Substantia nigra (tissue), 51 donors: ENCODE measurements at places on chromosomes 3 and 15.
A peak's percentile ranks its signal among the peaks of the same experiment; 100 is the strongest.

GRCh38 chr15:68640791-68641331 lies 62.1 kb downstream of the CORO2B start:
- peak; percentile 80 for DNase-seq

GRCh38 chr15:78110916-78111475 lies 18.6 kb downstream of the SH2D7 start:
- no peak for DNase-seq

- DNase-seq: no peak
These were observed 398.1 kb upstream of the ARPP21 start for GRCh38 chr3:35241236-35241635.

DNA sequence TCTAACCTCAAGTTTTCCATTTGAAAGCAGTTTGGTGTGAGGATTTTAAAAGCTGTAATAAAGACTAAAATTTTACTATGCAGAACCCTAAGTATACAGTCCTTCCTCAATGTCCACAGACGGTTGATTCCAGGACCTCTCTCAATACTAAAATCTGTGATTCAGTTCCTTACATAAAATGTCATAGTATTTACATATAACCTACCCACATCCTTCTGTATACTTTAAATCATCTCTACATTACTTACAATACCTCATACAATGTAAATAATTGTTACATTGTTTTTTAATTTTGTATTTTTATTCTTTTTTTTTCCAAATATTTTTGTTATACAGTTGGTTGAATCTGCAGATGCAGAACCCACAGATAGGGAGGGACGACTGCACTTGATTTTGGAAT lies 2.8 kb upstream of the TOPAZ1 start:
- no peak for DNase-seq

DNA sequence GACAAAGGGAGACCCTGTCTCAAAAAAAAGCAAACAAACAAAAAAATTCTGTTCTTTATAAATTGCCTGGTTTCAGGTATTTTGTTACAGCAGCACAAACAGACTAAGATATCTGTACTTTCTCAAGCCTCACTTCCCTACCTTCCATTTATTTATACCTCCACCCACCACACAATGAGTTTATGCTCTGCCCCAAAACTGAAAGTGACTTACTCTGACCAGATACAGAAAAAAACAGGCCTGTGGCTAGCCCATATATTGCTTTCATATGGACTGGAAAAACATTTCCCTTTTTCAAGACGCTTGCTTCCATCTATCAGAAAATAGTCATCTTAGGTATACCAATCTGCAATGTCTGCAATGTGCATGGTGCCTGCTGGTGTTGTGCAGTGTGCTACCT lies 8.7 kb upstream of the GPD1L start:
- no peak for DNase-seq

- DNase-seq: no peak
These were observed 26.9 kb upstream of the KBTBD8 start for GRCh38 chr3:66971245-66971644.

DNA sequence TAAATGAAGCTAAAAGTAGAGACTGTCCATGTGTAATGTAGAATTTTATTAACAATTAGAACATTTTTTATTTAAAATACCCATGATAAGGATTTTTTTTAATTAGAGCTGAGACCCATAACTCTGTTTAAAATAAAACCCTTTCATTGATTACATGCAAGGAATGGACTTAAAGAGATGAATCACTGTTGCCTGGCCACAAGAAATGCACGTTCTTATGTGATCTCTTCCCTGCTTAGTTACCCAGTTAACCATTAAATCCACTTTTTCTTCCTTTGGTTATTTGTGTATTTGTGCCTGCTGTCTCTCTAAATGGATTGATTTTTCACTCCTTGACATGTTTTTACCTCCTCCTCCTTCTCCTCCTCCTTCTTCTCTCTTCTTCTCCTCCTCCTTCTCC lies 83.3 kb upstream of the SLITRK3 start:
- no peak for DNase-seq

DNA sequence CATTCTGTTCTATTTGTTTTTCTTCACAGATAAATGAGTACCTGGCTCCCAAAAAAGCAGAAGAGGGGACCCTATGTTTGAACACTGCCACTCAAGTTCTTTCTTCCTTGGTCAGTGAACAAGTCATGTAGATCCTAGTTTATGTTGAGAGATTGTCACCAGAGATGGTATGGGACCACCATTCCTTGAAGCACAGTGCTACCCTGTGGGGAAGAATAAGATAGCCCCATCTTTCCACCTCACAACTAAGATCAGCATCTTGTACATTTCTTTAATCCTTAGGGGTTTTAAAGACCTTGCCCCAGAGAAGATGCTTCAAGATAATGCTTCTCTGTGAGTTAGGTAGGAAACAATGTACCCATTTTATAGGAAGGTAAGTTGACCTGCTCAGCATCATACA lies 233.5 kb upstream of the WNT5A start:
- DNase-seq: no peak

- no peak for DNase-seq
These were observed 175.8 kb downstream of the SPATA16 start for GRCh38 chr3:172965256-172965655.

DNA sequence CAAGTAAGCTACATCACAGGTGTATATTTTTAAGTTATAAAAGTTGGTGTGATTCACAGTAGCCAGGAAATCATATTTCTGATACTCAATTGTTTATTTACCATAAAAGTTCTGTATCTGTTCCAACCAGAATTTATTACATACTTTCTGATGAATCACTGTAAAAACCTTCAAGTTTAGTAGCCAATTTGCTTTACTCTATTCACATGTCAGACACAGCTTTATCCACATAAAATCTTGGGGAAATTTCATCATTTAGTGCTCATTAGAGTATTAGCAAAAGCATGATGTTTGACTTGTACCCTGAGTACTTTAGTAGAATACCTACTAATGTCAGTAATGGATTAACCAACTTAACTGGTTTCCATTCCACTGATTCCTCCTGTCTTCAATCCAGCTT lies 249.8 kb downstream of the POLQ start:
- DNase-seq: no peak

DNA sequence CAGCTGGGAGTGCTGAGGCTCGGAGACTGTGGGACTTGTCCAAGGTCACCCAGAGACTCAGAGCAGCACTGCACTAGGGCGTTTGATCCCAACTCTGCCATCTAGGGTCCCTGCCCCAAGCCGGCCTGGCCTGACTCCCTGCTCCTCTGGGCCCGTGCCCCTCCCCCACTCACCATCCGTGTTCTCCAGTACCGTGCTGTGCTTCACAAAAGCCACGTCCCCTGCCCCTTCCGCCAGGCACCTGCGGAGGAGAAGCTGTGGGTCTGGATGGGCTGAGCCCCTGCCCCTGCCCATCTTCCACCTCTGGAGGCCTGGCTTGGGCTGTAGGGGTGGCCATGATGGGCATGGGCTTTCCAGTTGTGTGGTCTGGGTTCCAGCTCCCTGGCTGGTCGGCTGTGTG lies 8.4 kb downstream of the MELTF start:
- no peak for DNase-seq

DNA sequence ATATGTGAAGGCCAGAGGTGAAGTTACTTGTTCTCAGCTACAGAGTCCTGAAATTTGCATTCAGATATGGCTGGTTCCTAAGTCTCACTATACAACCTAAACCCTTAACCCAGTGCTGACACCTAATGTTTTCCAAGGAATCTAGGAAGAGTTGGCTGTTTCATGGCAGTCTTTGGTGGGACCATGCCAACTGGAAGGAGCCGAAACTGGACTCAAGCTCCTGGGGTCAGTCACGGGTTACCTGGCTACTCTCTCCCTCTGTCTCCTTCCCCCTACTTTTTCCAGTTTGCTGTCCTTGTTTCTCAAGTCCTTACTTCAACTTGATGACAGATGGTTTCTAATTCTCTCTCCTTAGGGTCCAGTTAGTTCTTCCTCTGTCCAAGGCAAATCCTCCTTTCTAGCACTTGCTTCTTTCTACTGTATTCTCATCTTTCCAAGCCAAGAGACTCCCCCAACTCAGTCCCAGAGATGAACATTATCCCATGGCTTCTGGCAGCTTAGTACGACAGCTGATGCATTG lies 88.6 kb upstream of the COL6A5 start:
- DNase-seq: no peak

GRCh38 chr3:45060165-45060892 lies 34.2 kb downstream of the CLEC3B start:
- no peak for DNase-seq

DNA sequence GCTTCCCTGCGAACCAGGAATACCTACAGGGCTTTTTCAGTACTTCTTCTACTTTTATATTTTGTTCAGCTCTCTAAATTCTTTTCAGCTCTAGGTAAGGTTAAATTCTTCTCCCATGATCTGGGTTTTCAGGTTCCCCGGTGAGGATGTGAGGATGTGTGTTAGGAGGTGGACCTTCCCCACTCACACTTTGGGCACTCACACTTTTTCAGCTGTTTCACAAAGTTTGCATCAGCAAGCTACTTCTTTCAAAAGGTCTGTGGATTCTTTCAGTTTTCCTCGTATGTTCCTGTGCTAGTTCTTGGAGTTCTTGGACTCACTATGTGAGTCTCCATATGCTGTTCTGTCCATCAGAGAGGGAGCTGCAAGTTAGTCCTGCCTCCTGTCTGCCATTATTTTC lies 13.9 kb upstream of the OR5K2 start:
- DNase-seq: no peak

DNA sequence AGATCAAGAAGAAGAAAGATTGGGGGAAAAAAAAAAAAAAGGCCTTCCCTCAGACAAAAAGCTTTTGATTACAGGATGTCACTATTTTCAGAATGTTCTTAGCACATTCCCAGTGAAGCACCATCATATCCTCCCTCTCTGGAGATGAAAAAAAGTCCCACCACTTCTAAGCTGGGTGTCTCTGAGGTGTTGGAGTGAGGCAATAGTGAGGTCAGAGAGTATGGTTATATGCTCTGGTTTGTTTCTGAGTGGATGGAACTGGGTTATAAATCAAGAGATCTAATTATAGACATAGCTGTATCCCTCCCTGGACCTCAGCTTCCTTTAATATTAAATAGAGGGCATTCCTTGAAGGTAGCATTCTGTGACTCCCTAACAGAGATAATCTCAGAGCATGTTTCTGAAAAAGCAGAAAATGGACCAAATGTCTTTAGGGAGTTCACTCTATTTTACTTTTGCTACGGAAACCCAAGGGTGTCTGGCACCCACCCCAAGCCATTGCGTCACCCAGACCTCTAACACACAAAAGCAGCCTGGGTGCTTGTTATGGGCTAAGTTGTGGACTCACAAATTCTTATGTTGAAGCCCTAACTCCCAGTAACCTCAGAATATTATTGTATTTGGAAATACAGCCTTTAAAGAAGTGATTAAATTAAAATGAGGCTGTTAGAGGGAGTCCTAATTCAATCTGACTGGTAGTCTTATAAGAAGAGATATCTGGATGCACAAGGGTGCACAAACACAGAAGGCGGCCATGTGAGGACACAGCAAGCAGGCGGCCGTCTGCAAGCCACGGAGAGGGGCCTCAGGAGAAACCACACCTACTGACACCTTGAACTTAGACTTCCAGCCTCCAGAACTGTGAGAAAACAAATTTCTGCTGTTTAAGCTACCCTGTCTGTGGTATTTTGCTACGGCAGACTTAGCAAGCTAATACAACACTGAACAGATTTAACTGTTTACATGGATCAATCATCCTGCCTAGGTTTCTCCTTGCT lies 81.5 kb downstream of the MB21D2 start:
- DNase-seq: no peak

DNA sequence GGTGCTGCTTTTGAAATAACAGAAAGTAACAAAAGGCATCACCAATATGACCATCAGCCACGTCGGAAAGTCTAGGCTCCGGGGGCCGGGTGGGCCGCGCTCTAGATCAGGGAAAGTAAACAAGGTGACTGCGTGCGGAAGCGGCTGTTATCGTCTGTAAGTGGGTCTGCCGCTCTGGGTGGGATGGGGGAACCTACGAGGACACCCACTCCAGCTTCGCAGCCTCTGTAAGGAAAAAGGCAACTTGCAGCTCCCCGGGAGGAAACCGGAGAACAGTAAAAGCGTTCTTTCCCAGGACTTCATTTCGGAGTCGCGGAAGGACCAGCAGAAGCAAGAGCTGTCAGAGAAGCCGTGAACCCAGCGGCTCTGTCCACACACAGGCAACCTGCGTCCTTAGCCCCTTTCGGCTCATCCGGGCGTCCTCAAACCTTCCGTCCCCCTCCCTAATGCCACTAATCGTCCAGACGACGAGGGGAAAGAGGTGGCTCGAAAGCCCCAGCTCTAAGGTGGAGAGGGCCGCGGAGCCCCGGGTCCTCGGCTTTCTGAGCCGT lies 461 bp downstream of the XRN1 start:
- DNase-seq: peak; percentile 25
